HFFc6 (cell line): ENCODE measurements at places on chromosomes 16 and 17.
A peak's percentile ranks its signal among the peaks of the same experiment; 100 is the strongest.

DNA sequence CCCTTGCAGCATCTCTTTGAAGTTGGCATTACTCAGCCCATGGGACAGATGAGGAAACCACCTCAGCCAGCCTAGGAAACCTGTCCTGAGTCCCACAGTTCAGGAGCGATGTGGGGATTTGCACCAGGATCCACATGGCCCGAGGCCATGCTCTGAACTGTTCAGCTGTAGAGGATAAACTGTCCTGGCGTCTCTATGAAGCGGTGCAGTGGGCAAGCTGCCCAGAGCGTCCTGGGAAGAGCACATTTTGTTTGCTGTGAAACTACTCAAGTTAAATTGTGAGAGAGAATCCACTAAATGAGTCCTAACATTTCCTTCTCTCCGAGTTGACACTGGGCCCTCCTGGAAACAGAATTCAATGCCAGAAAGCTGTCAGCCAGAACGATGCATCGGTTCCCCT, 276.6 kb upstream of the TNRC6C start:
- no peak for DNase-seq

- DNase-seq = no peak
Measured at GRCh38 chr17:32546031-32546444, 59.2 kb downstream of the CDK5R1 start.

DNA sequence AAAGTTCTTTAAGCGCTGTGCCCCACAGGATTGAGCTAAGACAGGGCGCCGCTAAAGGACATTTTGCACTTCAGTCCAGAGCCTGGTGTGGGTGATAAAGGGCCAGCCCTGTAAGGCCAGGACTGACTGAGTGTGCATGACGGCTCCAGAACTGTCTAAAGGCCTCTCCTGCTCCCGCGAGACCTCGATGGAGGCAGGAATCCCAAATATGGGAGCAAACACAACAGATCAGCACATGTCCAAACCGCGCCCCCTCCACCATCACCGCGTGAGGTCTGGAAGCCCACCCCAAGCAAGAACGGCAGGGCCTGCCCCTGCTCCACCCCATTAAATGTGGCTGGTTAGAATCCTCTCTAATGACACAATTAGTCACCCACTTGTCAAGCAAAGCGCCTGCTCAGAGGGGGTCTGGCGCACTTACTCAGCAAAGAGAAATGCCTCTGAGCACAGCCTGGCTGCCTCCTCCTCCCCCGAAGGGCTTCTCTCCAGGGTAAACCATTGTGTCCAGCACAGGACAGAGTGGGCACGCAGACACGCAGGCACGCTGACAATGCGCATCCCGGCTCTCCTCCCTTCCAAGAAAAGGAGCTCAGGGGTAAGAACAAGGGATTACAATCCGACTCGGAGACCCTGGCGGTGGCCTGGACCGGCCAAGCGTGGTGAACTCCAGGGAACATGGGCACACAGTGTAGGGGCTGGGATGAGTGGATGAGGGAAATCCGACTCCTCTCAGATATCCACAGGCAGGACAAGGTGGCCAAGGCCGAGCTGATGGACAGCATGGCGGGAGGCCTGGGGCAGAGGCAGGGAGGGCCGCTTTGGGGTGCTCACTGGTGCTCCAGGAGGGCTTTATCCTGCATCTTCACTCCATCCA, 1.5 kb downstream of the MXRA7 start:
- DNase-seq = peak; percentile 99

DNA sequence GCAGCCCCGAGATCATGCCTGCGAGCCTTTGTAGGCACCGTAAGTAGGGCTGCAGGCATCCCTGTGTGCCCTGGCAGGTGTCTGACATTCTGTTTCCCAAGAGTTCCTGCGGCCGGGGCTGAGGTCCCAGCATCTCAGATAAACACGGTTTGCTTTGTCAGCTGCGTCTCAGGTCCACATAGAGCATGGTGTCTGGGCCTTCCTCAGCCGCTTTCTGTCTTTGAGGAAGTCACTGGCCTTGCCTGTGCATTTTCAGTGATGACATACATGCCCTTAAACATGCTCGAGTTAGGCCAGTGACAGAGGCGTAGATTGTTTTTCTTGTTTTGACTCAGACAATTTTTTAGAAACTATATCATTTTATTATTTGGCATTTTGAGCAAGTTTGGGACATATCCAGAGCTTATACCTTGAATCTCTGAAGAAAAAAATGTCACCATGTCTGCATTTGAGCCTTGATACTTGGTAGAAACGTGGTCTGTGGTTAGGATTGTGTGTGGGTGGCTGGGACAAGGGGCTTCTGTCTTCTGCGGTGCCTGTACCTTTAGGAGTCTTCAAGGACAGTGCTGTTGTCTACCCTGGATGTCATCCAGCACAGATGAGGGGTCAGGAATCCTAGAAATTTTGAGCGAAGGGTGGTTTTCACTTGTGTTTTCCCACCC, 105.8 kb downstream of the SNX29 start:
- no peak for DNase-seq

DNA sequence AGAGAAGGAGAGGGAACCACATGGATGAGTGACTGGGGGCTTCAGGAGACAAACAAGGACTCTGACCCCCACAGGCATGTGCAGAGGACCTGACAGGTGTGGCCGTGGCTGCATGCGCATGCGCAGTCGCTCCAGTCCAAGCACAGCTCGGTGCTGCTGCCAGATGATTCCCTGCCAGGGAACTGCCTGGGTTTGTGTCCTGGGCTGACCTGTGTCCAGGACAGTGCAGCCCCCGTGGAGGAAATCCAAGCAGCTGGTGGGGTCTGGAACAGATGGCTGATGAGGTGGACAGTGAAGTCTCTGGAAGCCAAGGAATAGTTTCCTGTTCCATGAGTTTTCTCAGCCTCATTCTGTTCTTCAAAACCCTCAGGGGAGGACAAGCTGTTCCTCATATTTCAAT, 27.3 kb downstream of the LASP1 start:
- no peak for DNase-seq

- DNase-seq = no peak
Measured at GRCh38 chr16:1926271-1926670, 8.1 kb upstream of the HS3ST6 start.

GRCh38 chr16:75345711-75346110, 87.6 kb downstream of the CFDP1 start:
- no peak for DNase-seq

DNA sequence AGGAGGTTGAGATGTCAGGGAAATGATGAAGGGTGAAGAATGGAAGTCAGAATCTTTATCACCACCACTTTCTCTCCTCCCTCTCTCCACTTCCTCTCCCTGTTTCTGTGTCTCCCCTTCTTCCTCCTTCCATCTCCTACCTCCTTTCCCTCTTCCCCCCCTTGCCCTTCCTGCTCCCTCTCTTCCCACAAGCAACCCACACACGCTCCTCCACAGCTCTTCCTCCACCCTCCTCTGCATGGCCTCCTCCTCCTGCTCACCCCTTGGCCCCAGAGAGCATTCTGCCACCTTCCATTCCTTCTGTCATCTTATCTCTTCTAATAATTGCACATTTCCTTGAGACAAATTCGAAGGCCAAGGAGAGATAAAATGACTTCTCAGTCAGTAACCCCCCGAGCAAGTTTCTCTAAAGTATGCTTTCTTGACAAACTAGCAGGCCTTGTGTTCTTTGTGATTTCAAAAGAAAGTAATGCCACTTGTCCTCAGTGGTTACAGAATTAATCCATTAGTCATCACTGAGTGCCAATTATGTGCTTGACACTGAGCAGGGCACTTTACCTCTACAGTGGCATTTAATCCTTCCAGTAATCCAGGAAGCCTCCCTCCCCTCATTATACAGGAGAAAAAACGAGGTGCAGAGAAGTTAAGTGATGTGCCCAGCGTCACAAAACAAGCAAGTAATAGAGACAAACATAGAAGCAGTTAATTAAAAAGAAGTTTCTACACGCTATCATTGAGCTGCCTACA, 72.3 kb upstream of the CCL1 start:
- DNase-seq = no peak

DNA sequence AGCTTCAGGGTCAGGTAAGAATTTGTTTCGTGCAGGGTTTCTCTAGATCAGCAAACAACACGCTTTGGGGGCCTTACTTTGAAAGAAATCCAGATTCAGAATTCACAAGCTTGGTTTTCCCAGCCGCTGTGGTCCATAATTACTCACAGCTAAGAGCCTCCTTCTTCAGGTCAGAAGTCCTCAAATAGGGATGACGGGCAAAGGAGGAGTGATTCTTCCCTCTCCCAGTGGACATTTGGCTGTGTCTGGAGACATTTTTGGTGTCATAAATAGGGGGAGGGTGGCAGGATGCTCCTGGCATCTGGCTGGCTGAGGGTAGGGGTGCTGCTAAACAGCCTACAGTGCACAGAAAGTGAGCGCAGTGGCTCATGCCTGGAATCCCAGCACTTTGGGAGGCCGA, 48.6 kb upstream of the USP7 start:
- DNase-seq = no peak

DNA sequence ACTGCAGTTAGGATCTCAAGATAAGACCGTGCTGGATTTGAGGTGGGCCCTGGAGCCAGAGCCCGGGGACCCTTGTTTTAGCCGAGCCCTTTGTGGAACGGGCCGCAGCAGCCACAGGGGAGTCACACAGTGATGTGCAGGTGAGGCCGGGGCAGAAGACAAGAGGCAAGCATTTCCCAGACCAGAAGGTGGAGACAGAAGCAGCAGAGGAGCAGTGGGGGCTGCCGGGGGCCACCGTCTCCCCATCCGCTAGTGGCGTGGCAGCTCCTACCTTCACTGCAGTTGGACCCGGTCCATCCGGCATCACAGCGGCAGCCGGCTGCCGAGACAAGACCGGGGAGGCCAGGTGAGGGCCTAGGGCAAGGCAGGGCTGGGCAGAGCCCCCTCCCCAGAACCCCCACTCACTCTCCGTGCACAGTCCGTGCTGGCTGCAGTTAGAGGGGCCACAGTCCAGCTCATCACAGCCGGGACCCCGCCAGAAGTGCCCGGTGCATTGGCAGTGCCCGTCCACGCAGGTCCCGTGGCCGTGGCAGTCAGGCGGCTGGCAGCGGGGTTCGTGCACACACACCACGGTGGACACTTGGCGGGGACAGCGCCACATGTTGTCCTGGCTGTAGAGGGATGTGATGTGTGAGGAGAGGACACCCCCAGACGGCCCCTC, 6.0 kb downstream of the NAGPA start:
- DNase-seq = no peak

GRCh38 chr16:69073181-69073702, 32.2 kb upstream of the HAS3 start:
- DNase-seq = peak; percentile 82

GRCh38 chr17:79794659-79795511, 2.0 kb downstream of the CBX8 start:
- no peak for DNase-seq

DNA sequence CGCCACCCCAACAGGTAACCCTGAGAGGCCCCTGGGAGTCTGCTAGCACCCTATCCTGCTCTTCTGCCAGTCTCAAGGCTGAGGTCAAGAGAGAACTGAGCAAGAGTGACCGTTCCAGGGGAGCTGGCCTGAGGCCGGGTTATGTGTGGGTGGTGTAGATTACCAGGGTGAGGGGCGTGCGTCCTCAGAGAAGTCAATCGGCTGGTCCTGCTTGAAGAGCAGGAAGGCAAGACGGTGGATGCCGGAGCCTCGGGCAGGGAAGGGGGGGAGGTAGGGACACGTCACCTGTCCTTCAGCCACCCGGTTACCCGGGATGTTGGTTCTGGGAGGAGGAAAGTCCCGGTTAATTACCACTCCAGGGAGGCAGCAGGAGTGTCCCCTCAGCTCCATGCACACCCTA, 2.6 kb upstream of the TRIM65 start:
- DNase-seq = no peak

GRCh38 chr17:77457572-77458201, 316.9 kb downstream of the SEC14L1 start:
- DNase-seq = no peak

DNA sequence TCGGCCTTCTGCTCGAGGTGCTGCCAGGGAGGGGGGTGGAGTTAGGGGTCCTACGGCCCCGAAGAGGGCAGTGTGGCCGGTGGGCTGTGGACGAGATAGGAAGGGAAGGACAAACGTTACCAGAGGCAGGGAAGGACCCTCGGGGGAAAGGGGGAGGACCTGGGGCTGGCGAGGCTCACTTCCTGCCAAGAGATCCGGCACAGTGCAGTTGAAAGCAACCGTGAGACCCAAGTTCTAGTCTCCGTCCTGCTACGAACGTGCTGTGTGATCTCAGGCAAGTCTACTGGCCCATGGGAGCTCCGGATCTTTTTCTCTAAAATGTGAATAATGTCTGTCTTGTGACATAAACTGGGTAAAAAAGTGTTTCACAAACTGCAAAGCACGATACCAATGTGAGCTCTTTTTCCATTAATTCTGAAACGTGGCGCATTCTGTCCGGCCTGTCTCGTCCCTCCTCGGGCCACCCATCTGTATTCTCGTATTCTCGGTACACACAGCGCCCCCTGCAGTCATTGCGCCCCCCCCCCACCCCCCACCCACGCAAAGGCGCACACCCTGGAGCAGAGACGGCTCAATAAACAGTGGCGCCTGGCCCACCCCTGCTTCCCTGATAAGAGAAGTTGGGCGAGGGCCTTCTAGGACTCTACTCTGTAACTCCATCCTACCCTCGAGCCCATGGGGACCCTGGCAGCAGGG, 8.8 kb downstream of the CYGB start:
- no peak for DNase-seq

DNA sequence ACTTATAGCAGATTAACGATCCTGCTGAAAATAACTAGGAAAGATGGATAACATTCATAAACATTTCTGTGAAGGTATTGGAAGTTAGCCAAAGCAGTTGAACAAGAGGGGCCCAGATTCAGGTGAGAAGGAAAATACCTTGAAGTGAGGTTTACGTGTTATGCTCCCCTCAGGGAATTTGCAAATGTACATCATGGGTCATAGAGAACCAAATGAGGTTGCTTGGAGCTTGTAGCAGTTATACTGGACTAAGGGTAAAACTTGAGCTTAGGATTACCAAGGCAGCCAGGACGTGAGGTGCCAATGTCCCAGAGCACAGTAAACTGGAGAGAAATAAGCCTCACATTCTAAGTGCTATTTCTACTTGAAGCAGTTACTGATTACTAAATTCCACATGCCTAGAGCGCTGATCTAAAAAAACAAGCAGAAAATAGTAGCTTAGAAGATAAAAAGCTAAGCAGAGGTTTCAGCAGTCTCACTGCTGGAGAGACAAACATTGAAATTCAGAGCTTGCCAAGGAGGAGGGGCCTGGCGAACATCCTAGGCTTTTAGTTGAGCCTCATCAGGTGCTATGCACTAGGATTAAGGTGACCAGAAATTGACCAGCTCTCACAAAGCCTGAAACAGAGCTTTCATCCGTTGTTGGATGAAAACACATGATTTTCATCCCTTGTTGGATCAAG, 136.7 kb upstream of the FAM20A start:
- no peak for DNase-seq

- DNase-seq = no peak
Measured at GRCh38 chr16:50761267-50761666, 19.4 kb downstream of the CYLD start.
